T-helper 2 cell treated with Interferon-gamma antibody and Interleukin-4, amounts not matched to agents 5 μg/mL and 100 μg/mL, for 36 hours (primary cell): ENCODE measurements at places on chromosomes 11 and 22.

DNA sequence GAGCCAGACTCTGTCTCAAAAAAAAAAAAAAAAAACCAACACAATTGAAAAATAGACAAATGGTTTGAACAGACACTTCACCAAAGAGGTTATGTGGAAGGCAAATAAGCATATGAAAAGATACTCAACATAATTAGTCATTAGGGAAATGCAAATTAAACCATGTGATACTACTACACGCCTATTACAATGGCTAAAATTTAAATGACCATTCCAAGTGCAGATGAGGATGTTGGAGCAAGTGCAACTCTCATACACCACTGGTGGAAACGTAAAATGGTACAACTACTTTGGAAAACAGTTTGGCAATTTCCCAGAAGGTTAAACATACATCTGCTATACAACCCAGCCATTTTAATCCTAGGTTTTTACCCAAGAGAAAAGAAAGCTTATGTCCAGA is 24.3 kb downstream of the EIF4ENIF1 start:
- no peak overlapping the region for H3K27ac ChIP-seq
- H3K27me3 ChIP-seq, result no peaks in the 10 kb centered on the region
- H3K36me3 ChIP-seq, result peaks cover 57% of the 10 kb centered on the region
- peaks cover 7% of the 10 kb centered on the region for H3K4me1 ChIP-seq

- peaks cover 3% of the 10 kb centered on the region for H3K4me1 ChIP-seq
- peaks cover 7% of the 10 kb centered on the region for H3K36me3 ChIP-seq
- H3K27me3 ChIP-seq, result peaks cover 5% of the 10 kb centered on the region
- no peak for DNase-seq
- no peak overlapping the region for H3K27ac ChIP-seq
- H3K4me3 ChIP-seq, result no peak overlapping the region
Measured at GRCh38 chr11:74257959-74258553, 53.4 kb downstream of the P4HA3 start.

DNA sequence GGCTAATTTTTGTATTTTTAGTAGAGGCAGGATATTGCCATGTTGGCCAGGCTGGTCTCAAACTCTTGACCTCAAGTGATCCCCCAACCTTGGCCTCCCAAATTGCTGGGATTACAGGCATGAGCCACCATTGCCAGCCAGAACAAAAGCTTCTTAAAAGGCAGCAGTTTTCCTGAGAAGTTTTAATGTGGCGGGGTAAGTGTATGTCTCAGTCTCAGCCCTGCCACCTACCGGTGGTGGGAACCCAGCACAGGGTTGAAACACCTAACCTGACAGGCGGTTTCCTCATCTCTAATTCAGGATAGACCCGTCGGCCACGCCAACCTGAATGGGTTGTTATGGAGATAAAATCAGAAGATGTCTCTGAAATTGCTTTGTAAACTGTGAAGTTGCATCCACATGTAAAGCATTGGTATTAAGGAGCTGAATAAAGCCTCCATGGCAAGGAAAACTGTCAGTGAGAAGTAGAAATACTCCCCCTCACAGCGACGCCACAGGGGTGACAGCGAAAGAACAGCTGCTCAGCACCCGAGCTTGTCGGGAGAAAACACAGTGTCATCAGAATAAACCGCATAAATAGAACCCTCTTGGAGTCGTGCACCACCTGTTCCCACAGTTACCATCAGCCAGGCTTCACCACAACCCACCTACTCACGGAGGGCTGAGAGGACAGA is 165.9 kb upstream of the NCAM1 start:
- peaks cover 2% of the 10 kb centered on the region for H3K4me1 ChIP-seq
- H3K27me3 ChIP-seq, result no peaks in the 10 kb centered on the region
- H3K4me3 ChIP-seq, result no peak overlapping the region
- H3K27ac ChIP-seq, result no peak overlapping the region
- DNase-seq, result no peak

DNA sequence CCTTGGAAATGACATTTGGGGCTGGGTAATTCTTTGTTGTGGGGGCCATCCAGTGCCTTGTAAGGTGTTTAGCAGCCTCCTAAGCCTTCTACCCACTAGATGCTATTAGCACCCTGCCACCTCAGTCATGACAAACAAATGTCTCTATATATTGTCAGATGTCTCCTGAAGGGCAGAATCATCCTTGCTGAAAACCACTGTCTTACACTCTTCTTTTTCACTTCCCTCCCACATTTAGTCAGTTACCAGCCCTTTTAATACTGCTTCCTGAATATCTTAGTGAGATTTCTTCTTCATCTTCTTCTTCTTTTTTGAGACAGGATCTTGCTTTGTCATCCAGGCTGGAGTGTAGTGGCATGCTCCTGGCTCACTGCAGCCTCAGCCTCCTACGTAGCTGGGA is 33.1 kb downstream of the TNRC6B start:
- peaks cover 7% of the 10 kb centered on the region for H3K36me3 ChIP-seq
- peaks cover 59% of the 10 kb centered on the region for H3K4me1 ChIP-seq
- peak overlapping the region; percentile 24 for H3K27ac ChIP-seq
- DNase-seq, result no peak
- H3K4me3 ChIP-seq, result peak overlapping the region; percentile 17
- no peaks in the 10 kb centered on the region for H3K27me3 ChIP-seq

DNA sequence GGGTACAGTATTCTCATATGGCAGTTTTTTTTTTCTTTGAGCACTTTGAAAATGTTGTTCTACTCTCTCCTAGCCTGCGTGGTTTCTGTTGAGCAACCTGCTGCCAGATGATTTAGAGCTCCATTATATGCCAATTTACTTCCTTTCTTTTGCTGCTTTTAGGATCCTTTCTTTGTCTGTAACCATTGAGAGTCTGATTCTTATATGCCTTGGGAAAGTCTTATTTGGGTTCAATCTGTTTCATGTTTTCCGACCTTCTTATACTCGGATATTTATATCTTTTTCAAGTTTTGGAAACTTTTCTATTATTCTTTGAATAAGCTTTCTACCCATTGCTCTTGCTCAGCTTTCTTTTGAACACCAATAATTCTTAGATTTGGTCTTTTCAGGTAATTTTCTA is 138.1 kb upstream of the RAG2 start:
- DNase-seq, result no peak
- peaks cover 7% of the 10 kb centered on the region for H3K4me1 ChIP-seq
- no peak overlapping the region for H3K4me3 ChIP-seq
- H3K27ac ChIP-seq, result no peak overlapping the region

GRCh38 chr11:69050592-69051380 is 2.1 kb downstream of the TPCN2 start:
- H3K36me3 ChIP-seq, result peaks cover 2% of the 10 kb centered on the region
- peak overlapping the region; percentile 26 for H3K4me3 ChIP-seq
- DNase-seq, result no peak
- H3K27ac ChIP-seq, result peak overlapping the region; percentile 31

- H3K4me3 ChIP-seq, result no peak overlapping the region
- H3K27ac ChIP-seq, result no peak overlapping the region
- peaks cover 9% of the 10 kb centered on the region for H3K27me3 ChIP-seq
- H3K4me1 ChIP-seq, result no peaks in the 10 kb centered on the region
Measured at GRCh38 chr11:93392867-93393266, 62.3 kb downstream of the DEUP1 start.

DNA sequence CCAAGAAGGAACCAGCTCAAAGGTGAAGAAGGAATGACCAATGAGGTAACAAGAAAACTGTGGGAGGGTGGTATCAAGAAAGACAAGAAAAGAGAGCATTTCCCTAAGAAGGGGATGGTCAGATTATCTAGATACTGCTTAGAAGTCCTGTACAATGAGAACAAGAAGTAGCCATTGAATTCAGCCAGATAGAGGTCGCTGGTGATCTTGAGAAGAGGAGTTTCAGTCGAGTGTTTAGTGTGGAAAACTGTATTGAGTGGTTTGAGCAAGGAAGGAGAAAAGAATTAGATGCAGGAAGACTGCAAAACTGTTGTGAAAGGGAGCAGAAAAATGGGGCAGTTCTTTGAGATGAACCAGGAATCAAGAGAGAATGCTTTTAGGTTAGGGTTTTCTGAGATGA is 74.6 kb upstream of the FAT3 start:
- no peaks in the 10 kb centered on the region for H3K27me3 ChIP-seq
- H3K27ac ChIP-seq, result no peak overlapping the region
- no peaks in the 10 kb centered on the region for H3K36me3 ChIP-seq
- no peak for DNase-seq
- H3K4me3 ChIP-seq, result no peak overlapping the region

DNA sequence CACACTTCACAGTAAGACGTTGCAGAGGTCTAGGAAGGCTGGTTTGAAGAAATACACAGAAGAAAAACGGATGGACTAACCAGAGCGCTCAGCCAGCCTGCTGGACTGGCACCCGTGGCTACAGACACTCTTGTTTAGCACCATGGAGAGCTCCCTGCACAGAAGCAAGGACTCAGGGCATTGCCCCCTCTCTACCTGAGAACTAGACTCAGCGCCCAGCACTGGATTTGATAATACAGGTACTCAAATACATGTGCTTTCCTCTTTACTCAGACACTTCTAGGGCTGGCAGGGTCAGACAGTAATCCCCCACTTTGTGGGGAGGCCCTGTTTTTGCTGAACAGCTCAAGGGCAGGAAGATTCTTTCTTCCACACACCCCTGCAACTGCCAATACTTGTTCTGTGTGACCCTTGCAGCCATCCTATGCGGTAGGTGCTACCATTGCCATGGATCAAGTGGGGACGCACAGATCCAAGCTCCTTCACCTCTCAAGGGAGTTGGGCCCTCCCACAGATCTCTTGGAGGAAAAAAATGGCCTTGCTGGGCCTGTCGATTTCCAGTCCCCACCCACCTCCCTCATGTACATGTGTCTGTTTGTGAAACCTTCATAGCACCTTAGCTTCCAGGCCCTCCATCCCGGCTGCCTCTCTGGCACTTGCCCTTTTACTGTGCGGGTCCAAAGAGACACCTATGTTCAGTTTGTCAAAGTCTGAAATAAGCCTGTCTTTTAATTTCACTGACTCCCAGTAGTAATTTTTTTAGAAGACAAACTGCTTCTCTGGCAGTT is 5.1 kb upstream of the P2RX6 start:
- H3K4me1 ChIP-seq, result peaks cover 10% of the 10 kb centered on the region
- H3K27ac ChIP-seq, result no peak overlapping the region
- H3K27me3 ChIP-seq, result peaks cover 5% of the 10 kb centered on the region

DNA sequence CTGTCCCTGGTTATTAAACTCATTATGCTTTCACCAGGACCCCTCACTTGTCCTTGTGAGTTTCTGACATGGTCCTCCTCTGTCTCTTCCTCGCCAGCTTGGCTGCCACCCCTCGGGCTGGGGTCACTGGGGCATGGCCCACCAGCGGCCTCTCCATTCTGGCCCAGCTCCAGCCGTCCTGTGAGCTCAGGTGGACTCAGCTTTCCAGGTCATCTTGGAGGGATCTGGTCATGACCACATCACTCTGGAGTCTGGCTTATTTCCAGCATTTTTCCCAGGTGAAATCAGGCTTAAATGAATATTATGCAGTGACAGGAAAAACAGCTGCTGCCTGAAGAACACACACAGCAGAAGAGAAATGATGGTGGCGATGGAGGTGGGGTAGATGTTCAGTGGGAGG is 224.5 kb downstream of the ADAMTS15 start:
- H3K4me1 ChIP-seq, result no peaks in the 10 kb centered on the region
- DNase-seq, result no peak
- H3K36me3 ChIP-seq, result no peaks in the 10 kb centered on the region
- no peak overlapping the region for H3K4me3 ChIP-seq
- no peak overlapping the region for H3K27ac ChIP-seq

GRCh38 chr22:39030705-39031104 is 9.8 kb downstream of the APOBEC3D start:
- no peaks in the 10 kb centered on the region for H3K27me3 ChIP-seq
- H3K4me3 ChIP-seq, result no peak overlapping the region
- no peak overlapping the region for H3K27ac ChIP-seq
